ENCODE measurements at places on chromosomes 3 and 15. TPM values are rescaled to one million over a fixed set of nuclear protein-coding genes. Genes with fewer than 3 reads are reported as not detected.

TMIE gene
- not detected for total RNA-seq

TMEM207 gene
- total RNA-seq, result not detected

KY gene
- 0.55 TPM for total RNA-seq

CD200 gene
- total RNA-seq, result 10.5 TPM

SERPINI1 gene
- total RNA-seq, result 7.9 TPM

SERPINI2 gene
- not detected for total RNA-seq

RAB7A gene
- 47.7 TPM for total RNA-seq

SNTN gene
- not detected for total RNA-seq

GRCh38 chr15:66390678-66391077, 4.0 kb downstream of the MAP2K1 start:
- no peaks in the 10 kb centered on the region for H3K27me3 ChIP-seq
- H3K4me3 ChIP-seq, result no peak overlapping the region
- H3K4me1 ChIP-seq, result peaks cover 28% of the 10 kb centered on the region

DNA sequence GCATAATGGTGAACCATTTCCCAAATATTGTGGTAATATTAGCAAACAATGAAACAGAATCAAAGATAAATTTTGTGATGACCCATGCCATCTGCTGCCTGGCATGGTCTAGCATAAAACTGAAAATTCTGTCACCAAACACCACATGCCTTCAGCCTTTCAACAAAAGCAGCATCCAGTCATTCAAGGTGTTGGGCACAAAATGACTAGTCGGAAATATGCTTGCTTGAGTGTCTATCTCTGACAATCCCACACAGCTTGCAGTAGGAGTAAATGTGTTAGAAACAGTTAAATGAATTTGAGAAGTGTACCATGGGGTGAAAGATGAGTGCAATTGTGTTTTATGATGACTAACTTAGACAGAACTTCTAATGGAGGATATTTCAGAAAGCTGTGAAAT, 61.7 kb upstream of the CDIN1 start:
- H3K4me1 ChIP-seq, result no peaks in the 10 kb centered on the region
- H3K27ac ChIP-seq, result no peak overlapping the region
- DNase-seq, result no peak
- no peaks in the 10 kb centered on the region for H3K36me3 ChIP-seq

DNA sequence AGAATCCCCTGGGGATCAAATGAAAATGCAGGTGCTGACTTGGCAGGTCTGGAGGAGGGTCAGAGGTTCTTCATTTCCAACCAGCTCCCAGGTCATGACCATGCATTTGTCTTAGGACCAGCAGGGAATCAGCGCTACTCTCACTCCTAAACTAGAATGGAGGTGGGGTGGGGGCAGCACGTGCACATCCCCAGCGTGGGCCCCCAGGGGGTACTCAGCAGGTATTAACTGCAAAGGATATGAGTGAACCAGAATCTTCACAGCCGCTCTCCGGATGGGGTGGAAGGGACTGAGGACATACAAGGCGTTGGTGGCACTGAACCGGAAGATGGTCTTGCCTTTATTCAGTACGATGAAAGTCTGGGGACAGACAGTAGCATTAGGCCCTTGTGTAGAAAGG, 19.4 kb downstream of the SCN5A start:
- H3K27me3 ChIP-seq, result peaks cover 13% of the 10 kb centered on the region
- no peak overlapping the region for H3K4me3 ChIP-seq
- DNase-seq, result no peak
- no peaks in the 10 kb centered on the region for H3K36me3 ChIP-seq
- no peak overlapping the region for H3K27ac ChIP-seq

- H3K27ac ChIP-seq, result peak overlapping the region; percentile 26
- H3K27me3 ChIP-seq, result no peaks in the 10 kb centered on the region
- no peaks in the 10 kb centered on the region for H3K36me3 ChIP-seq
- no peak for DNase-seq
Observed at GRCh38 chr3:123201223-123201556, 553 bp upstream of the SEC22A start.

- H3K36me3 ChIP-seq, result no peaks in the 10 kb centered on the region
- no peak overlapping the region for H3K27ac ChIP-seq
- no peak for DNase-seq
- peaks cover 19% of the 10 kb centered on the region for H3K4me1 ChIP-seq
- no peak overlapping the region for H3K4me3 ChIP-seq
Observed at GRCh38 chr3:126883241-126883640, 99.7 kb upstream of the PLXNA1 start.

DNA sequence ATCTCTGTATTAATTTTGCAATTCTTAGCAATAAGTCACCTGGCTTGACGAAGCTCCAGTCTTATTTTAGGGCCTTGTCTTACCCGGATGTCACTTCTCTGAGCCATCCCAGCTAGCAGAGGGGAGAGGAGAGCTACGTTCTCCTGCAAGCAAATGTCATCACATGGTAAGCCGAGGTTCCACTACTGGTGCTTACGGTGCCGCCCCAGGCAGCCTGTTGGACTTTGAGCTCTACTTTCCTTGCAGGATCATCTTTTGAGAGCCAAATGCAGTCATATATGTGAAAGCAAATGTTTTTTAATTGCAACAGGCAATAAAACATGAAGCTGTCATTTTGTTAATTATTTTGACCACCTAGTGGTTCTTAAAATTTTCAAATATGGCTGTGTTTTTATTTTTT, 140.9 kb downstream of the FAM43A start:
- H3K4me3 ChIP-seq, result no peak overlapping the region
- H3K27ac ChIP-seq, result no peak overlapping the region
- DNase-seq, result no peak
- H3K4me1 ChIP-seq, result no peaks in the 10 kb centered on the region
- H3K36me3 ChIP-seq, result no peaks in the 10 kb centered on the region

DNA sequence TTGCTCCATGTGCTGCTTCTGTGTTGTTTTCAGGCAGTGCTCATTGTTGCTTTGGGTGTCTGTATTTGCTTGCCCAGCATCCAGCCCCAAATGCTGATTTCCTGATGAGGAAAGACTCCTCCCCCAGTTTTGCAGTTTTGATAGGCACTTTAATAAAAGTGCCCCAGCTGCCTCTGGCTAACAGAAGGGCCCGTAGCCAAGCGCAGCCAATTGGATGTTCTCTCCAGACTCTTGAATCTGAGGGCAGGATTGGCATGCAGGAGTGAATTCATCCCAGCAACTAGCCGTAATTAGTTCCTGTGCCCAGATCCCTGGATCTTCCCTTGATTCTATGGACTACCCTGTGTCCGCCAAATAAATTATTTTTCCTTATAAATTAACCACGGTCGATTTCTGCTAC, 14.8 kb upstream of the SEMA5B start:
- H3K27ac ChIP-seq, result no peak overlapping the region
- H3K4me3 ChIP-seq, result no peak overlapping the region
- no peaks in the 10 kb centered on the region for H3K4me1 ChIP-seq

- no peak overlapping the region for H3K4me3 ChIP-seq
- DNase-seq, result no peak
- no peak overlapping the region for H3K27ac ChIP-seq
- H3K36me3 ChIP-seq, result no peaks in the 10 kb centered on the region
- H3K4me1 ChIP-seq, result no peaks in the 10 kb centered on the region
Observed at GRCh38 chr15:93247466-93248121, 158.6 kb upstream of the RGMA start.

- H3K4me1 ChIP-seq, result peaks cover 9% of the 10 kb centered on the region
- DNase-seq, result no peak
- no peaks in the 10 kb centered on the region for H3K36me3 ChIP-seq
- no peak overlapping the region for H3K4me3 ChIP-seq
Observed at GRCh38 chr15:66138892-66139590, 114.5 kb downstream of the MEGF11 start.

- H3K27me3 ChIP-seq, result no peaks in the 10 kb centered on the region
- H3K4me1 ChIP-seq, result no peaks in the 10 kb centered on the region
- H3K27ac ChIP-seq, result no peak overlapping the region
Observed at GRCh38 chr15:48046813-48047438, 73.9 kb upstream of the SLC24A5 start.

DNA sequence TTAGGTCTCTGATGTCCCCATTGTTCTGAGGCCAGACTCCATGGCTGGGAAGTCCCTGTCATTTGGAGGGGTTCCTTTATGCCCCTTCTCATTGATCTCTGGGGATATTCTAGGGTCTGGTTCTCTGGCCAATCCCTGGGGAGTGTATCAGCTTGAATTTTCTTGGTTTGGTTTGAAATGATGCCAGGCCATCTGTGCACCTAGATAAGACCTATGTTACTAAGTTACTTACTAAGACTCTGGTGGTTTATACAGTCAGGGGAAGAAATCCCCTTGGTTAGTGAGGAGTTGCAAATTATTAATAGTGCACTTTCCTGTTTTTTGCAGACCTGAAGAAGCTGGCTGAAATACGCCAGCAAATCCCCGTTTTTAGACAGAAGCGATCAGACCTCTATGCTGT, 20.3 kb downstream of the NIT2 start:
- no peaks in the 10 kb centered on the region for H3K4me1 ChIP-seq
- no peaks in the 10 kb centered on the region for H3K27me3 ChIP-seq
- DNase-seq, result no peak
- H3K4me3 ChIP-seq, result no peak overlapping the region

DNA sequence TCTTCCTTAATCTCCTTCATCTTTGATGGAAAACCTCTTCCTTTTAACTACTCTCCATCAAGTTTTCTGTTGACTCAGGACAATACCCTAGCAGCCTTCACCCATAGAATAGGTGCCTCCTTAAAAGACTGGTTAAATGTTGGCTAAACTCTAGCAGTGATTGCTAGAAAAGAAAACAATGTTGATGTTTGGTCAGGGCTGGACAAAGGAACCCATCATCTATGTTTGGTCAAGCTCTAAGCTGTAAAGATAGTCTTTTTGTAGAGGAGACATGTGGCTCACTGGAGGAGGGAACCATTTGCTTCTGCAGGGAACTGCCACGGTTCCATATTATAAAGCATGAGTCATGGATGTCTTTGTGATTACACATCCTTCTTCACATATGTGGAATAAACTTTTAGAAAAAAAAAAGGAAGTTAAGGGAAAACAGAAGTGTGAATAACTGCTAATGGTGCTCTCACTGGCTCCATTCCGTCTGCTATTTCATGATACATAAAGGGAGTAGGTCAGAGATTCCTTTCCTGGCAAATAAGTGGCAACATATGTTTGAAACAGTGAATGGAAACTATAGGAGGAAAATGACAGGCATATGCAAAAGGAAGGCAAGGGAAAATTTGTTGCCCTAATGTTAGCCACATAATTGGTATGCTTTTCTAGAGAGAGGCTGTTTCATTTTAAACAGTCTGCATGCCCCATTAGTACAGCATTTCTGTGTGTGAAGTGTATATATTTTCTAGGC, 78.2 kb downstream of the CMSS1 start:
- H3K4me1 ChIP-seq, result peaks cover 20% of the 10 kb centered on the region
- DNase-seq, result peak; percentile 49
- no peaks in the 10 kb centered on the region for H3K36me3 ChIP-seq

DNA sequence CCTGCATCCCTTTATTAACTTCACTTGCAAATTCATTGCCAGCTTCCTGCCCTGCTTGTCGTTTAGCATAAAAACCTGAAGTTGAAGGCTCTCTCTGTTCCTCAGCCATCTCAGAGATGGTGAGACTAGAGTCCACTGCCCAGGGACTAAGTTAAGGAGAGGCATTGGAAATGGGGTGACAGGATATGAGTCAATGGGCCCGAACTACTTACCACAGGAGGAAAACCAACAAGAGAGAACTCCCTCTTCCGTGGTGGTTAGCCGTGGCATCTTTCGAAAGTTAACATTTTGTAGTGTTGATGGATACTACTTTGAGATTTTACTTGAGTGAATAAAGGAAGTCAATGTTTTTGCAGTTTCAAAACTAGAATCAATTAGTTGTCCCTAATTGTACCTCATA, 65.3 kb downstream of the LRTM1 start:
- no peak for DNase-seq
- H3K4me1 ChIP-seq, result no peaks in the 10 kb centered on the region
- H3K27ac ChIP-seq, result no peak overlapping the region
- no peaks in the 10 kb centered on the region for H3K36me3 ChIP-seq

DNA sequence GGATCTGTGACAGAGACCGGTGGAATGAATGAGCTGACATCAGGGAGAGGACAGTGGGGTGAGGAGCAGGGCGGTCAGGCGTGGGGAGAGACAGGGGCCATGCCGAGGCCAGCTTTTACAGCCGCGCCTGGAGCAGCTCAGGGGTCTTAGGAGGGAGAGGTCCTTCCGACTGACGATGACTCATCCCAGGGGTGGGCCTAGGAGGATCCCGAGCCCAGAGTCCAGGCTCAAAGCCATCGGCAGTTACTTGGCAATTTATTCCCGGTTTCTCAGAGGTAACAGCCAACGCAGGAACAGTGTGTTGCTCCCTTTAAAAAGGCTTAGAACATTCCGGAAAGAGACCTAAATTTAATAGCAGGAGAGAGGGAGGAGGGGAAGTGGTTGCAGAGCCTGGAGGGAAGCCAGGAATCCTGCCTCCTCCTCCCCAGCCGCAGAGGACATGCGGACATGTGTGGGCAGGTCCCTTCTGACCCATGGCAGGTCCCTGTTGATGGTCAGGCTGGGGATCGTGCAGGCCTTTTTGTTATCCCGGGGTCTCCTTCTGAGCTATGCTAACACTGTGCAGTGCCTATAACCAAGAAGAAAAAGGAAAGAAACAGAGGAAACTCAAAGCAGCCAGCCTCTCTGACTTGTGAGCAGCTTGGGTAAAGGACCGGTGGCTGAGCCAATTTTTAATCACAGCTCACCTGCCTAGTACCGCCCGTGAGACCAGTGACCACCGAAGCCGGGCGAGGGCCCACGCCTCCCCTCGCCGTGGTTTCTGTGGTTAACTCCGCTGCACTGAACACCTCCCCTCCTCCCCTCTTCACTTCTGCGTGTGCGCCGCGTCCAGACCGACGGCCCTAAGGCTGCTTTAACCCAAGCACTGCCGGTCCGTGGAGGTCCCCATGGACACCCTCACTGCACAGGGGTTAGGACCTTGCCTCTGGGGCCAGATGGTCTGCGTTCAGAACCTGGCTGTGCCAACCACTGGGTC, 392.4 kb upstream of the PROK2 start:
- peak; percentile 79 for DNase-seq
- no peaks in the 10 kb centered on the region for H3K36me3 ChIP-seq
- H3K4me1 ChIP-seq, result peaks cover 36% of the 10 kb centered on the region
- H3K27ac ChIP-seq, result peak overlapping the region; percentile 72

- peak overlapping the region; percentile 71 for H3K27ac ChIP-seq
- H3K36me3 ChIP-seq, result no peaks in the 10 kb centered on the region
- peaks cover 9% of the 10 kb centered on the region for H3K4me1 ChIP-seq
- no peak overlapping the region for H3K4me3 ChIP-seq
- H3K27me3 ChIP-seq, result no peaks in the 10 kb centered on the region
Observed at GRCh38 chr3:196688349-196688748, 23.7 kb downstream of the CEP19 start.

DNA sequence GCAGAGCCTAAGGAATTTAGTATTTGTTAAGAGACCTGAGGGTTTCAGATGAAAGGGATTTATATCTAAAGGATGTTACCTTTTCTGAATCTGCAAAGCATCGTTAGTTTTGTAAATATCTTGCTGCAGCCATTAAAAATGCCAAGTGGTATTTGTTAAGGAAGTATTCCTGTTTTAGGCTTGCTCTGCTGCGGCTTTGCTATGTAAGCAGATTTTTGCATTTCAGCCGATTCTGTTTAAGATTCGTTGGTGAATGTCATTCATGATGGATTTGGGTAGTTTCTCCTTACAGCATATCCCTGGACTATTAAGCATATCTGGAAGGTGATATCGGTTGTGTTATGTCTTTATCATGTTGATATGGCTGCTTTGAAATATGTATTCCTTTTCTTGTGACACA, 1.0 kb downstream of the USP8 start:
- no peak for DNase-seq
- peaks cover 5% of the 10 kb centered on the region for H3K36me3 ChIP-seq
- peak overlapping the region; percentile 94 for H3K27ac ChIP-seq
- H3K4me1 ChIP-seq, result peaks cover 12% of the 10 kb centered on the region

Measured in stomach (tissue), 19 donors.